ENCODE measurements at places on chromosomes 6 and 20. TPM values are rescaled to one million over a fixed set of nuclear protein-coding genes. Genes with fewer than 3 reads are reported as not detected.

DNA sequence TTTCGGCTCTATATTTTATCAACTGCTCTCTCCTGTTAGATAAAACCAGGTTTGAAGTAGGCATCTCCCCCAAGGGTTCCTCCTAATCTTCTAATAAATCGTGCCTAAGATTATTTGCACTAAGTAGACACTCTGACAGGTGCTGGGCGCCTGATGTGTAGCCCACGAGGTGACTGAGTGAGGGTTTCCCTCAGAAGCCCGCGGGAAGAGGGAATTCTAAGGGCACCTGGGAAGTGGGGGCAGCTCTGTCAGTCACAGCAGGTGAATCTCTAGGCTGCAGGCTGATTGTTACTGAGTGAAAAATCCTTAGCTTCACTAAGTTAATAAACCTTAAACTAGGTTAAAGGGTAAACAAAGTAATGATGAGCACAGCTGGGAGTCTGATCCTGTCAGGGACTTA, 68.2 kb downstream of the PXDC1 start:
- DNase-seq = no peak

GRCh38 chr6:130009146-130009545, 9.2 kb upstream of the L3MBTL3 start:
- DNase-seq = no peak

GRCh38 chr6:17334265-17334664, 53.1 kb downstream of the RBM24 start:
- DNase-seq = no peak

GRCh38 chr6:101454106-101454676, 60.7 kb downstream of the GRIK2 start:
- DNase-seq = no peak

DNA sequence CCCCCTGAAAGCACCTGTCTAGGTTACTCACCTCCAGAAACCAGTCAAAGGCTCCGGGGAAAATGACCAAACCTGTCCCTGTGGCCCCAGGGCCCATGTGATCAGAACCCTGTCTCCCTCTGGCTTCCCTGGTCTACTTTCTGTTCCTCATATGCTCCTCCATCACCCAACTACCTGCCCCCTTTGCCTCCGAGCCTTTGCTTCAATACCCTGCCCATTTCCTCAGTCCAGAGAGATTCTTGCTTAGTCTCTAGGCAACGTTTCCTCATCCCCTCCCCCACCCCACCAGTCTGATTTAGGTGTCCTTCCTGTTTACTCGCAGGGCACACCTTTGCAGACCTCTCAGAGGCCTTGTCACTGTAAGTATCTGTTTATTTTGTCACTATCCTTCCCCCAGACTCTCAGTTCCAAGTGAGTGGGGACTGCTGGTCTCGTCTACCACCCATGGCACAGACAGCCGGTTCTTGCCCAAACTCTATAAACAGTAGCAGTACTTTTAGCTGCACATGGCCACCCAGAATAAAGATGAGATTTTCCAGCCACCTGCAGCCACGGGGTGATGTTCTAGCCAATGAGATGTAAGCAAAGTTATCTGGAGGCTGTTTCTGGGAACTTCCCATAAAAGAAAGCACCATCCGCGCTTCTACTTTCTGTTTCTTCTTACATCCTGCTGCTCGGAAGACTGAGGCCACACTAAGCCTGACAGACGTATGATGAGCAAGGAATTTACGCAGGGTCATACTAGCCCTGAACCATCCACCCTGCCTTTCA, 13.3 kb downstream of the ELOVL5 start:
- no peak for DNase-seq

- DNase-seq = no peak
These were observed 51.3 kb downstream of the GCLC start for GRCh38 chr6:53493635-53494025.

DNA sequence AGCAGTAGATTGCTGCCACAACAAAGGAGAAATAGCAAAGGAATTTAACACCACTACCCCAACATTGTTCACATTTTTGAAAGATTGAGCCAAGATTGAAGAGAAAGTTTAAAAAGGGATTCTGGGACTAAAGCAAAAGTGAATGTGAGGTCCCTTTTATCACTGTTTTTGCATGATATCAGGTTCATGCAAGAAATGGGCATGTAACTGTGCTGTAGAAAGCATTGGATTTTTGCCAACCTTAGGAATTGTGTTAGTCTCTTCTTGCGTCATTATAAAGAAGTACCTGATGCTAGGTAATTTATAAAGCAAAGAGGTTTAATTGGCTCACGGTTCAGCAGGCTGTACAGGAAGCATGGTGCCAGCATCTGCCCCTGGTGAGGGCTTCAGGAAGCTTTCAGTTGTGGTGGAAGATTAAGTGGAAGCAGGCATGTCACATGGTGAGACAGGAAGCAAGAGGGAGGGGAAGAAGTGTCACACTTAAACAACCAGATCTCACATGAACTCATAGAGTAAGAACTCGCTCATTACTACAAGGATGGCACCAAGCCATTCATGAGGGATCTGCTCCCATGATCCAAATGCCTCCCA, 4.6 kb upstream of the GJB7 start:
- no peak for DNase-seq

GRCh38 chr6:152087701-152088100, 280.2 kb downstream of the ESR1 start:
- no peak for DNase-seq

DNA sequence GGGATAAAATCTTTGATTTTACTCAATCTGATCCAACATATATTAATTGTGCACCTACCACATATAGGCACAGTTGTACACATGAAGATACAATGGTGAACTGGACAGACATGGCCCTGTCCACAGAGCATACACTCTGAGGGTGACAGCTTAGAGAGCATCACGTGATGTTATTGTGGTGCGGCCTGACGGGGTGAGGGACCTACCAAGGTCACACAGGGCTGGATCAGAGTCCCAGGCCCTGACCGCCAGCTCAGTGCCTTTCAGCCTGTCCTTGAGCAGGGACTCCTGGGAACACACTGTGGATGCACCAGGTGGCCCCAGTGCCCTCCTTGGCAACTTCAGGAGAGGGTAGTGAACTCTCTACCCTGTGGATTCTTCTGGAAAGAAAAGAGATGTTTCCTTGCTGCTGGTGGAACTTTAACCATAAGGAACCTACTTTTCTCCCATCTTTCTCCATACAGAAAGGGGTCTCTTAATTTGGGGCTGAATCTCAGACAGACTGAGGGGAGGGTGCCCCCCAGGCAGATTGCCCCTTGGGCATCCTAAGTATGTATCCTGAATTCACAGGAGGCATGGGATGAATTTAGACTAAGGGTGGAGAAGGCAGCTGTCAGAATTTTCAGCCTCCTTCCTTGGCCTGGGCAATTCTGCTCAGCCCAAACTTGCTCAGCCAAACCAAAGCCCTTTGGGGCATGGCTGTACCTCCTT, 26.5 kb downstream of the PCK1 start:
- no peak for DNase-seq

DNA sequence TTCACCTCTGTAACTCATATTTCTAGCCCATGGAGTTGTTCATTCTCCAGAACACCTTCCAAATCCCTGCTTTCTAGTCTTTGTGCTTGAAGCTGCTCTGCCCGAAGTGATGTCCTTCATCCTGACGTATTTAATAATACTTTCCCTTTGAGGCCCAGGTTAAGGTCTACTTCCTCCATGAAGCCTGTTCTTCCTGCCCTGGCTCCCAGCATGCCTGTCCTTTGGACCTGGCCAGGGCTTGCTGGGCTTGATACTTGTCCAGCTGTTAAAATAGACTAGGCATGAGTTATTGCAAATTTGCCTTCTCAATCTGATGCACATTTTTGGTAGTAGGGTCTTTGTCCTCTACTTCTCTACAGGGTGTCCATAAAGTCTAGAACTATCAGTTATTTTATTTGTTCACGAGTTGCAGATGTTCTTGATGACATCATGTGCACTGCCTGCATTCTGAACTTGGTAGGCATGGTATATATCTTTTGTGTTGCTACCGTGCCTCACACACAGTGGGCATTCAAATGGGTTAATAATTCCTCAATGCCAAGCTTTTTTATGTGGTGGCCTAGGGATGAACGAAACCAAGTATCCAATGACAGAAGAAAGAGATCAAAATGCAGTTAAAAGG, 3.1 kb upstream of the MAP7 start:
- DNase-seq = no peak

GRCh38 chr20:4545526-4545925, 176.2 kb upstream of the PRND start:
- no peak for DNase-seq

GRCh38 chr6:14856177-14856576, 389.7 kb upstream of the JARID2 start:
- DNase-seq = no peak

DNA sequence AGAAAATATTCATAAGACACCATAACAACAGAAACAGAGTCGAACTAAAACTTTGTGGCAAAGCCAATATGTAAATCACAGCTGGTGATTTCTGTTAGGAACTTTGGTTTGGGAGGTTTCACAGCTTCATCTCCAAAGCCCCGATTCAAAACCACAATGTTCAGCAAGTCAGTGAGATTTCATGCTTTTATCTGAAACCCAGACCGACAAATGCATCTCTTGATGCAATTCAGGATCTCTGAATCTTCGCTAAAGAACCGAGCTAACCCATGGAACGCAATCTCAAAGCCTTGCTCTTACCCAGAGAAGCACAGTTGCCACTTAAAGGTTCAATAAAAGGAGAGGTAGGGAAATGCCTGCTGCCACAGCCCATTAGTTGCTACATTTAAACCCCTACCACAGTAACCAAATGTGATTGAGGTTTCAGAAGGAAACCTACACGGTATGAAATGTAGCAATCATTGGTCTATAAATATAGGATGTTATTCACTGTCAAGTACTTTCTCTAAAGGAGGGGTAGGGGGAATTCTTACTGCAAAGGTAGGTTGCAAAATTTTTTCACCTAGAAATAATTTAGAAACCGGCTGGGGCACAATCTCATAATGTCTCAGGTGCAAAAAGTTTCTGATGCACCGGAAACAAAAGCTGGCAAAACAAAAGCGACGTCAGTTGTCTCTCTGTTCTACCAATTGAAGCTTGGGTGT, 381.0 kb upstream of the ARID1B start:
- no peak for DNase-seq

GRCh38 chr20:14341801-14342200, 4.4 kb upstream of the FLRT3 start:
- DNase-seq = no peak

GRCh38 chr20:16203096-16203495, 370.2 kb downstream of the KIF16B start:
- DNase-seq = no peak

- DNase-seq = no peak
These were observed 182.7 kb upstream of the OLIG3 start for GRCh38 chr6:137676888-137677287.

GRCh38 chr20:41139227-41140093, 2.1 kb downstream of the PLCG1 start:
- no peak for DNase-seq

DNA sequence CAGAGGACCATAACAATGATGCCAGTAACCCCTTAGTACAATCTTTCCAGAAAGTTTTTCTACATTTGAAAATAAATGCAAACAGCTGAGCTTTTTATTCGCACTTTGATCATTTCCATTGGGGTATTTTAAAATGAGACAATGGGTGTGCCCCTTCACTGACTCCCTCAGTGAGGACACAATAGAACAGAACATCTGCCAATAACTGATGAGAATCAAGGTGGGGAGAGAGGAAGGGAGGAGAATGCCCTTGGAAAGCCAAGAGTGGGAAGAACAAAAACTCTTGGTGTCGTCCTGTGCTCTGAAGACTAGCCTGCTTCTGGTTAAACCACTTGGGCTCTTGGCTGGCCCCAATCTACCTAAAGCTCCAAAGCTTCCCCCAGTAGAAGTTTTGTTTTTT, 66.0 kb downstream of the KIF13A start:
- no peak for DNase-seq

DNA sequence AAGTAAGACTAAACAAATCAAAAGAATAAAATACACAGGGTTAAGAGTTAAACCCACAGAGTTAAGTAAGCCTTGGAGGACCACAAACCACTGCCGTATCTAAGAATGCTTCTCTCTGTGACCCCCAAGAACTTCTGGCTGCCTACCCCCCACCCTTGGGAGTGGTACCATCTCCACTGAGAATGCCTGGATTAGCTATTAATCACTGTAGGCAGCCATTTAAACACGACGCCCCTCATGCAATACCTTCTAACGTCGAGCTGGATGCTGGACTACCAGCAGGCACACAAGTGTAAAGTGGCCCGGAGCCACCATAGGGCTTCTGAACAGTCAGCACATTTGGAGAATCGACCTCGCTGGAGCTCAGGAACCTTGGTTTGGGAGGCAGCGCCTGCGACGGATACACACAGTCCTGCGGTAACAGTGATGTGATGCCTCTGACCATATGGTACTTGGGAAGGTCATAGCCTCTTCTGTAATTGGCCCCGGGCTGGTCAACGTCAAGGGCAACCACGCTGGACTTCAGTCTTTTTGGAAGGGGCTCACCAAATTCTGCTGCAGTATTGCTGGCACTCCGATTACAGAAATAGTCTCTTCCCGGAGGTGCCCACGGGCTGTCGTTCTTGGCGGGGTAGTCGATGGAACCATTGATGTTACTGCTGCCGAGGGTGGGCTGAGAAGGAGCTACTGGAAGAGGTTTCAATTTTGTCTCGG, 18.0 kb downstream of the ZNF217 start:
- DNase-seq = no peak

- DNase-seq = no peak
These were observed 112.6 kb downstream of the PLCB1 start for GRCh38 chr20:8244637-8245036.

- no peak for DNase-seq
These were observed 406.2 kb upstream of the MMS22L start for GRCh38 chr6:97689078-97689754.

GRCh38 chr6:146787876-146788508, 189.2 kb downstream of the ADGB start:
- DNase-seq = no peak

Gene SYCP2L
- total RNA-seq = 3.4 TPM

Gene MLN
- total RNA-seq = not detected

Gene HMGN4
- total RNA-seq = 94.7 TPM

Gene SCUBE3
- 1.2 TPM for total RNA-seq

Gene SLC25A27
- total RNA-seq = 1.7 TPM

Gene BMP7
- 3.7 TPM for total RNA-seq

Gene BPI
- total RNA-seq = not detected

Gene NHLRC1
- 0.40 TPM for total RNA-seq

Data from epithelial cell of proximal tubule (primary cell).